ENCODE measurements at places on chromosomes 11 and 22.

GRCh38 chr22:37233751-37234631 lies 10.1 kb downstream of the RAC2 start:
- DNase-seq, result no peak

- no peak for DNase-seq
Observed at GRCh38 chr11:27857014-27857413, 156.8 kb upstream of the BDNF start.

DNA sequence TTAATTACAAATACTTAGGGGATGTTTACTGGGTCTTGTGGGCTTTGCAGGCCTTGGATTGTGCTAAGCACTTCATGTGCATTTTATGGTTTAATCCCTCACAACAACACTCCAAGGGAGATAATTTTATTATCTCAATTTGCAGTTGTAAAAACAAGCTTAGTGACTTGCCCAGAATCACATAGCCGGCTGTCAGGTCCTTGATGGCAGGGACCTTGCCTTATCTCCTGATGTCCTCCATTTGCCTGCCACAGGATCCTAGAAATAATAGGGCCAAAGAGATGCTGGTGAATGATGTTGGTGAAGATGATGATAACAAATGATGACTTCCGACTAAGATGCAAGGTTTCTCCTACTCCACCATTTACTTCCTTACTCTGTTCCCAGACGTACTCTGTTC lies 385.4 kb downstream of the TMEM135 start:
- no peak for DNase-seq

- DNase-seq, result no peak
Observed at GRCh38 chr22:45318558-45319323, 9.0 kb downstream of the FAM118A start.

DNA sequence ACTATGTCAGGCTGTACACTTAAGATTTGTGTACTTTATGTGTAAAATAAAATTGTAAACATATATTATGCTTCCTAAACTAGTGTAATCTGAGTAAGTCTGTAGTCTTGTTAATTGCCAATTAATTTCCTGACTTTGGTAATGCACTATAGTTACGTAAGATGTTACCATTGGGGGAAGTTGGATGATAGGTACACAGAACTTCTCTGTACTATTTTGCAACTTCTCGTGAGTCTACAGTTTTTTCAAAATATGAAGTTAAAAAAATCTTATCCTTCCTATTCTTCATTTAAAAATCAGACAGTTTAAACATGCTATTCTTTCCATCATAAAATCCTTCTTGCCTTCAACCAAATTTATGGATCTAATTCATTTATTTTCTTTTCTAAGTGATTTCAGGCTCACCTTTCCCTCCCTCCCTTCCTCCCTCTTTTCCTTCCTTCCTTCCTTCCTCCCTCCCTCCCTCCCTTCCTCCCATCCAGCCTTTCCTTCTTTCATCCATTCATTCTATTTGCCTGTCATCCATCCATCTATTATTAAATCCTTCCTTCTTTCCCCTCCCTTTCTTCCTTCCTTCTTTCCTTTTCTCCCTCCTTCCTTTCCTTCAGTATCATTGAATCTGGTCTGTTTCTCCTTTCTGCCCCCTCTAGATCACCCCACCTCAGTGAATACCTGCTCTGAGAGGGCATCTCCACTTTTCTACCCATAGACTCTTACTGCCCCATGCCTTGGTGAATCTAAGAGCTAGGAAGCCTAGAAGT lies 22.1 kb upstream of the ASCC2 start:
- DNase-seq, result no peak

DNA sequence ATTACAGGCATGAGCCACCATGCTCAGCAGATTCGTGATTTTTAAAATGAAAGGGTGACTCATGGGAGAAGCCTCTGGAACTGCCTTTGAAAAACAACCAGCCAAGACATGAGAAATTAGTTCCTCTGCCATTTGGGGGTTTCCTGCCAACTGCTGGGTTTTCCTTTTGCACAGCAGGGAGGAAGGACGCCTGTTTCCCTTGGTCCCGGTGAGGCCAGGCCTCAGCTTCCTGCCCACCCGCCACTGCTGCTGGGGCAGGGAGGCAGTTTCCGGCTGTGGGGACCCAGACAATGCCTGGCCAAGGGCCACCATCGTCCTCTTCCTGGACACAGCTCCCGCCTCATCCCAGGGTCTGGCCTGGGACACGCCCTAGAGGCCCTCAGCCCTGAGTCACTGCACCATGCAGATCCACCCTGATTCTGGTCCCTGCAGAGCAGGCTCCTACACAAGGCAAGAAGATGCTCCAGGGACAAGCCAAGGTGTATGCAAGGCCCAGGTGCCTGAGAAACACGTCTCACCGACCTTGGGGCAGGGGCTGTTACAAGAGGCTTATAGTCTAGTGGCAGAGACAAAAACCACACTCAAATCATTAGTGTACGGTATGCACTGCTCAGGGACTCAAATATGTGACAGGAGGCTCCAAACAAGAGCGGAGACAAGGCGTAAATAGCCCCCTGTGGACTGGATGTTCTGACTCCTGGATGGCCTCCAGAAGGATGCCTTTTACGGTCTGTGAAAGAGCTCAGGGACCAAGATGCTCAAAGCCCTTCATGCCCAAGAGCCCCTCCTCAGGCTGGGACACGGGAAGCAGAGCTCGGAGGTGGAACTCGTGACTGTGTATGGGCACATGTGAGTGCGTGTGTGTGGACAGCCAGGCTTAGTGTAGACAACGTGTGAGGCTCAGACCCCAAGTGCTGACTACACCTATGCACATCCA lies 10.0 kb downstream of the PPM1F start:
- DNase-seq, result no peak

DNA sequence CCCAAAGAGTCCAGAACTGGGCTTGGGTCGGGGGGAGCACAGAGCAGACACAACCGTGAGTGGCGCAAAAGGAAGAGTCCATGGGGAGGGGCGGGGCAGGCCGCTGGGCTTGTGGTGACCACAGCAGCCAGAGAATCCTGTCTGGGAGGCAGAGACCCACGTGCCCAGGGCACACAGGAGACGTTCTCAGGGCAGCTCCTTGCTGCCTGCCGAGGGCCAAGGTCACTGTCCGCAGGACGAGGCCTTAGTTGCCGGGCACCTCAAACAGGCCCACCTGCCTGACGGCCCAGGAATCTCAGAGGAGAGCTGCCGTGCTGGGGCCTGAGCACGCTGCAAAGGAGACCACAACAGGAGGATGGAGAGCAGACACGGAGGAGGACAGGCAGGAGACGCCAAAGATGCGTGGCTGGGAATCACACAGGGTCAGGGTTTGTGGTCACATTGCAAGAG lies 87.8 kb downstream of the MYEOV start:
- no peak for DNase-seq

DNA sequence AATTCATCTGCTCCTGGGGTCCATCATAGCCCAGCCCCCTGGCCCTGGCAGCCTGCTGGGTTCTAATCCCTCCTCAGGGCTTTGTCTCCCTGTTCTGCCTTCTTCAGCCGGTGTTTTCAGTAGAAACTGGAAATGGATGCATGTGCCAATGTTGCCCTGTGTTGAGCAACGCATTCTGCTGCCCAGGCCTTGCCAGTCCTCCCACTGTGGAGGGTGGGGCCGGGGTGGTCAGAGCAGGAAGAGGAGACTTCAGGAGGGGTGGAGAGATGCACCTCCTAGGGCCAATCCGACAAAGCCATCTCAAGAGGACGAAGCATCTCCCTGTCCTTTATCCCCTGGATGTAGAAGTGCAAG lies 27.6 kb upstream of the ZBTB16 start:
- no peak for DNase-seq

- no peak for DNase-seq
Observed at GRCh38 chr11:70951139-70951804, 301.1 kb downstream of the SHANK2 start.

DNA sequence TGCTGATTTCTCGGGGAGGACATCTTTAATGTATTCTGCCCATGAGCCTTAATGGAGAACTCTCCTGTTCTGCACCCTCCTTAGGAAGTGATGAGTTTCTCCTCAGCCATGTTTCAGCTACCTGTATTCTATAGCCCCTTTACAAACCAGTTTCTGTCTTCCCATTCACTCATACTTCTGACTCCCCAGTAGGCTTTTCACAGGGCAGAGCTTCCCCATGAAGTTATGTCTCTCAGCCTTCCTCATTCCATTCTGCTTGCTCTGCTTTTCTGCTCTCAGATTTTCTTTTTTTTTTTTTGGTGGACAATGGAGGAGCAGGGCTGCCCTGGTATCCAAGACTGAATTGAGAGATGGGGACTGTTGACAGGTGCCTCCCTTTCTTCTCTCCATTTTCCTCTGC lies 4.3 kb upstream of the OR52R1 start:
- DNase-seq, result no peak

DNA sequence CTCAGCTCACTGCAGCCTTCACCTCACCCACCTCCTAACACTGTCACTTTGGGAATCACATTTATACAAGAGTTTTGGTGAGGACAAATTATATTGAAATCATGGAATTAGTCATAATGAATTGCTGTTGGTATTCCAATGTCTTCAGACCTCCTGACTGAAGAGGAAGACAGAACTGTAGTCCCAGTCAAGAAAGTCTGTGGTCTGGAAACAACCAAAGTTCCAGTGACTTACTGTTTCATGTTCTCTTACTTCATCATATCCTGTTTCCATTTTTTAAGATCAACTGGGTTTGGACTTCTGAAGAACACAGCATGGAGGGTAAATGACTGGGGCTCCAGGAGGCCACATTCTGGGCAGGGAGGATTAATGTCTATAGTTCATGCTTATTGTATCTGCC lies 43.0 kb upstream of the HIPK3 start:
- no peak for DNase-seq

GRCh38 chr11:106474274-106474673 lies 396.8 kb downstream of the AASDHPPT start:
- DNase-seq, result no peak

- DNase-seq, result no peak
Observed at GRCh38 chr11:129251067-129251466, 58.9 kb upstream of the ARHGAP32 start.

GRCh38 chr11:107860688-107861087 lies 2.1 kb upstream of the SLC35F2 start:
- no peak for DNase-seq

DNA sequence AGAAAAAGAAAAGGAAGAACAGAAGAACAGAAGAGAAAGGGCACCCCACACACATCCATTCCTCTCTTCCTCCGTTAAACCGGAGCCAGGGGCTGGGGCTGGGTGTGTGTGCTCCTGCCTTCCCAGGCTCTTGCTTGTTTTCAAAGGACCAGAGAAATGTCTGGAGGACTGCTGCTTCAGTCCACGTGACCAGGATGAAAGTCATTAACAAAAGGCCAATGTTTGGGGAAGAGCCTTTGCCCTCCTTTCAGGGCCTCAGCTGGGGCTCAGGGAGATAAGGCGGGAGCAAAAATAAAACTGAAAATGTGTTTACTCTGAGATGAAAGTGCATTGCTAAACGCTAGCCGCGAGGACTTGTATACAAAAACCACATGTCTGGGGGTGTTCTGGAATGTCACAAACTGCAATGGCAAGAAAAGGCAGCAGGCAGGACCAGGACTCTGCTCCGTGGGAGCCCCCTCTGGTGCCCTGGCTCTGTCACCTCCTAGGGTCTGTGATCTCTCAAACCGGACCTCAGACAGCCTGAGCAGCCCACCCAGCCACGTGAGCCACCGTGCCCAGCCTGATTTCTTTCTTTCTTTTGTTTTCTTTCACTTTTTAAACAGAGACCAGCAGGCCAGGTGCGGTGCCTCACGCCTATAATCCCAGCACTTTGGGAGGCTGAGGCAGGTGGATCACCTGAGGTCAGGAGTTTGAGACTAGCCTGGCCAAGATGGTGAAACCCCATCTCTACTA lies 31.6 kb upstream of the MYH9 start:
- no peak for DNase-seq

DNA sequence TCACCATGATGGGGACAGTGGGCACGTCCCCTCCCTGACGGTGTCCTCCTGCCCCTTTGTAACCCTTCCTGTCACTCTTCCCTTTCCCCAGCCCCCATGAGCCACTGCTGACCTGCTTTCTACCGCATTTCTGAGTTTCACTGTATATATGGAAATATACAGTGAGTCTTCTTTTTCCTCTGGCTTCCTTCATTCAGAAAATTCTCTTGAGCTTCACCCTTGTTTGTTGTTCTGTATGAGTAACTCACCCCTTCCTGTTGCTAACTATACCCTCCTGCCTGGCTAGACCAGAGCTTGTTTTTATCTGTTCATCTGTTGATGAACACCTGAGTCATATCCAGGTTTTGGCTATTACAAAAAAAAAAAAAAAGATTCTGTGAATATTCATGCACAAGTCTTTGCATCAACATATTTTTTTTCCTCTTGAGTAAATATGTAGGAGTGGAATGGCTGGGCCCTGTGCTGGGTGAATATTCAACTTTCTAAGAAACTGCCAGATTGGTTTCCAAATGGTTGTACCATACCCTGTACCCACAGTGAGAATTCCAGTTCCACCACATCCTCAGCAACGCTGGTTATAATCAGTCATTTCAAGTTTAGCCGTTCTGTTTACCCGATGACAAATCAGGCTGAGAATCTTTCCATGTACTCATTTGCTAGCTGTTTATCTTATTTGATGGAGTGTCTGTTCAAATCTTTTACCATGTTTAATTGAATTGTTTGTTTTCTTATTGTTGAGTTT lies 62.0 kb downstream of the IGF2 start:
- no peak for DNase-seq

DNA sequence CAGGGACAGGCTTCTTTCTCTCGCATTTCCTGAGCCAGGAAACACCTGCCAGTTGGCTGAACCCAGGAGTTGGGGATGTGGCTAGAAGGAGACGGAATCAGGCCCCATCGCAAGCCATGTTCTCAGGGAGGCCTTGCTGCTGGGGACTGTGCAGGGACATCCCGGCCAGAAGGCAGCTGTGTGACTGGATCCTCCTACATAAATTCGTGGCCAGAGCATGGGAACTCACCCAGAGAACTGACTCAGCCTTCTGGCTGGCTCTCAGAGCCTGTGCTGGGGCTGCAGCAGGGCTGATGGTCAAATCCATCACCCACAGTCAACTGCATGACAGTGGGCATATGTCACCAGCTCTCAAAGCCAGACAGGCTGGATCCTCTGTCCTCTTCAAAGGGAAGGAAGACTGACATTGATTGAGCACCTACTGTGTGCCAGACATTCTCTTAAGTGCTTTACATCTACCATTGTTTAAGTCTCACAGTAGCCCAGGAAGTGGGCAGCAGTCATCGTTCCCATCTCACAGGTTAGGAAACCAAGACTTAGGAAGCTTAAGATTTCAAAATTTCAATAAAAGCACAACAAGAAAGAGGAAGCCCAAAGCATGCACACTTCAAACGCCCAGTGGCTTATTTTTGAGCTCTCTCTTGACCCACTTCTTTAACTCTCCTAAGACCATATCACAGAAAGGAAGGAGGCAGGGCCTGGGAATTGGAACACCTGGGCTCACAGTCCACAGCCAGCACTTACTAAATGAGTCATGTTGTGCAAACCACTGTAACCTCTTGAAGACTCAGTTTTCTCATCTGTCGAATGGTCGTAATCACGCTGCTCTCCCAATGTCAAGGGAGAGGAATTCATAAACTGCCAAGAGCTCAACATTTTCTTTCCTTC lies 30.9 kb upstream of the CACNG2 start:
- no peak for DNase-seq

DNA sequence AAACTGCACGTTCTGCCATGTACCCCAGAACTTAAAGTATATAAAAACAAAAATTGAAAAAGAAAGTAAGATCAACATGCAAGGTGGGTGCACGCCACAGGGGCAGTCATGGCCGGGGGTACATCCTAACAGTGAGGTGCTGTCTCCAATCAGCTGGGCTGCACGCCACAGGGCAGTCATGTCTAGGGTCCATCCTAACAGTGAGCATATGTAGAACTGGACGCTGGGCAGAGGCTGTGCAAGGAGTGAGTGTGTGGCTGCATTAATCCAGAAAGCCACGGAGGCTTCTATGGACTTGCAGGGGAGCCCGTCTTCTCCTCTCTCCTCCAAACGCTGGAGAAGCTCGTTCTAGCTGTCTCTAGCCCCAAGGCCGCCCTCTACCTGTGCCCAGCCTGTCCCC lies 1105.0 kb downstream of the BRD1 start:
- no peak for DNase-seq
